DND-41 (cell line): ENCODE measurements at places on chromosomes 3 and 15.

- no peaks in the 10 kb centered on the region for H3K27me3 ChIP-seq
- no peaks in the 10 kb centered on the region for H3K4me1 ChIP-seq
- H3K36me3 ChIP-seq, result no peaks in the 10 kb centered on the region
- H3K4me3 ChIP-seq, result no peak overlapping the region
- no peak overlapping the region for H3K27ac ChIP-seq
These were observed 481.9 kb upstream of the CNTN4 start for GRCh38 chr3:1616744-1617143.

GRCh38 chr3:39065197-39065596, 13.4 kb downstream of the WDR48 start:
- no peaks in the 10 kb centered on the region for H3K27me3 ChIP-seq
- peak; percentile 22 for DNase-seq
- no peak overlapping the region for H3K4me3 ChIP-seq
- H3K27ac ChIP-seq, result no peak overlapping the region

GRCh38 chr15:59237924-59238331, 31.3 kb downstream of the LDHAL6B start:
- no peak for DNase-seq
- H3K27me3 ChIP-seq, result no peaks in the 10 kb centered on the region
- no peak overlapping the region for H3K4me3 ChIP-seq
- H3K27ac ChIP-seq, result no peak overlapping the region
- H3K36me3 ChIP-seq, result no peaks in the 10 kb centered on the region

DNA sequence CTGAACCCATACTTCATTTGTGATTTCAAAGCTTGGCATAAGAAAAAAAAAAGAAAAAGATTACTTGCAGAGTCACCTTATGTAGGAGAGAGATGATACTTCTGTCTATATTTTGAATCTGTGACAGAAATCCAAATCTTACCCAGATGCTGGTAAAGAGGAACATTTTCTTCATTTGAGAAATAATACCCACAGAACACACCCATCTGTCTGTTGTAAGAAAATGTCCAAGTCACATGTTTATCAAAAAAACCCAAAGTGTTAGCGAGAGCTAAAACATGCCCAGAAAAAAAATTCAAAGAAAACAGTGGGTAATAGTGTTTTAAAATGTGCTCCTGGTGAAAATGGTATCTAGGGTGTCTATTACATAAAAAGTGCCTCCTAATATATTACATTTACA, 18.0 kb upstream of the RAP2B start:
- no peak for DNase-seq
- no peaks in the 10 kb centered on the region for H3K4me1 ChIP-seq
- H3K27me3 ChIP-seq, result no peaks in the 10 kb centered on the region
- H3K36me3 ChIP-seq, result no peaks in the 10 kb centered on the region
- no peak overlapping the region for H3K4me3 ChIP-seq
- H3K27ac ChIP-seq, result no peak overlapping the region

DNA sequence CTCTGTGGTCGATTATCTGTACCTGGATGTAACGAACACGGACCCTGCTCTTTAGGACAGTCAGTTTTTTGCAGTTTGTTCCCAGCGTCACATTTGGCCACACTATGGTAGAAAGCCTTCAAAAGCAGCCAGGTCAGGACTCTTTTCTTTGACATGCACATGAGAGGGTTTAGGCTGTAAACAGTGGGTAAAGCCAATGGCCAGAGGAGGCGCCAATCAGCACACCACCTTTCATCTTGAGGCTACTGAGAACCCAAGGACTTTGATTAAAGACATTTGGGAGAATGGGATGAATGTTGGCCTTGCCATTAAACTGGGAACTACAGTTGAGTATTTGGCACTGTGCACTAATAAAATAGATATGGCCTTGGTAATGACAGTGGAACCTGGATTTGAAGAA, 225.9 kb downstream of the OXSM start:
- H3K27ac ChIP-seq, result no peak overlapping the region
- no peak overlapping the region for H3K4me3 ChIP-seq
- H3K4me1 ChIP-seq, result no peaks in the 10 kb centered on the region
- DNase-seq, result no peak
- H3K27me3 ChIP-seq, result no peaks in the 10 kb centered on the region
- no peaks in the 10 kb centered on the region for H3K36me3 ChIP-seq

- H3K4me1 ChIP-seq, result no peaks in the 10 kb centered on the region
- DNase-seq, result no peak
- no peak overlapping the region for H3K27ac ChIP-seq
- no peaks in the 10 kb centered on the region for H3K36me3 ChIP-seq
- no peaks in the 10 kb centered on the region for H3K27me3 ChIP-seq
- no peak overlapping the region for H3K4me3 ChIP-seq
These were observed 28.3 kb downstream of the CCDC32 start for GRCh38 chr15:40536501-40536900.
